ENCODE measurements at places on chromosomes 7 and 10.

DNA sequence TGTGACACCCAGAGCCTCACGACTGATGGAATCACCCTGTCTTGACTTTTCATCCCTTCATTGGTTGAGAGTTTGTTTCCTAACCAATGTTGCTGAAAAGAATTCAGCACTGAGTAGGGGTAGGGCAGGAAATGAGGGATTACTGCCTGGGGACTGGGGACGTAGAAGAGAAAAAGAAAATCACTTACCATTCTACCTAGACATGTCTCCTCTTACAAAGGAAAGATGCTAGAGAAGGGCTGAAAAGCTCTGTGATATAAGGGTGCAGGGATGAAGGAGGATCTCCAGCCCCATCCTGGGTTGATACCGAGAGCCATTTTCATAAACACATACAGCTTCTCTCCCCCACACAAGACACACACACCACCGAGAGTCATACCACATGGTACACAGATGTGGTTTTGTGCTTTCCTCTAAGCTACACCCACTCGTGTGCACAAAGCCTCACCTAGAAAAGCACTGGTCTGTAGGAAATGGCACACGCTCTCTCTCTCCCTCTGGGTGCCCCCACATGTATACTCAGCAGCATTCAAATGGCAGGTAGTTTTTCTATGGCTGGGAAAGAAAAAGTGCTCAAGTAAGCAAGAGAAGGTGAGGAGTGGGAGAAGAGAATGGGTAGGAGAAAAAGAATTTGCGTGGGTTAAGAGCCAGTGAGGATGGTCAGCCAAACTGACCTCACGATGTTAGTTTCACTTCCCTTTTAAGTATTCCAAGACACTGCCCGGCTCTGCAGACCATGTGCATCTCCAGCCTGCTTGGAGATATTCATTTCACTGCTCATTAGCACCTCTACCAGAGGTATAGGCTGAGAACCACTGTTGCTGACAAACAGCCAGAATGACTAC lies 85.8 kb downstream of the CALD1 start:
- peak; percentile 47 for DNase-seq

- no peak for DNase-seq
Observed at GRCh38 chr7:27603813-27604212, 58.9 kb downstream of the HIBADH start.

- DNase-seq = no peak
Observed at GRCh38 chr7:70208236-70209063, 610.2 kb downstream of the AUTS2 start.

GRCh38 chr7:157476201-157476600 lies 139.4 kb downstream of the DNAJB6 start:
- peak; percentile 26 for DNase-seq

DNA sequence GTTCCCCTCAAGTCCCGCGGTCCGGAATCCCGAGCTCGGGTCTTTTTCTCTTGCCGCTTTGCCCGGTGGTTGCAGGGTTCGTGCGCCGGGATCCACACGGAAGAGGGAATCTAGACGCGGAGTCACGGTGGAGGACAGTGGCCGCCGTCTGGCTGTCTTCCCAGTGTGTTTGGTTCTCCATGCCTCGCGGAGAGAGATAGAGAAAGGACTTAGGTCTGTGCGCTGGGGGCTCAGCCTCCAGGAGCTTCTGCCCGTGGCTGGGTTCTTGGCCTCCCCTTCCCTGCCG lies 1.6 kb downstream of the FFAR4 start:
- DNase-seq = no peak

GRCh38 chr10:132841615-132841975 lies 55.6 kb upstream of the NKX6-2 start:
- DNase-seq = no peak

Measured in CD8-positive, alpha-beta memory T cell (primary cell).